ENCODE measurements at places on chromosomes 7 and 10. TPM values are rescaled to one million over a fixed set of nuclear protein-coding genes. Genes with fewer than 3 reads are reported as not detected.

DNA sequence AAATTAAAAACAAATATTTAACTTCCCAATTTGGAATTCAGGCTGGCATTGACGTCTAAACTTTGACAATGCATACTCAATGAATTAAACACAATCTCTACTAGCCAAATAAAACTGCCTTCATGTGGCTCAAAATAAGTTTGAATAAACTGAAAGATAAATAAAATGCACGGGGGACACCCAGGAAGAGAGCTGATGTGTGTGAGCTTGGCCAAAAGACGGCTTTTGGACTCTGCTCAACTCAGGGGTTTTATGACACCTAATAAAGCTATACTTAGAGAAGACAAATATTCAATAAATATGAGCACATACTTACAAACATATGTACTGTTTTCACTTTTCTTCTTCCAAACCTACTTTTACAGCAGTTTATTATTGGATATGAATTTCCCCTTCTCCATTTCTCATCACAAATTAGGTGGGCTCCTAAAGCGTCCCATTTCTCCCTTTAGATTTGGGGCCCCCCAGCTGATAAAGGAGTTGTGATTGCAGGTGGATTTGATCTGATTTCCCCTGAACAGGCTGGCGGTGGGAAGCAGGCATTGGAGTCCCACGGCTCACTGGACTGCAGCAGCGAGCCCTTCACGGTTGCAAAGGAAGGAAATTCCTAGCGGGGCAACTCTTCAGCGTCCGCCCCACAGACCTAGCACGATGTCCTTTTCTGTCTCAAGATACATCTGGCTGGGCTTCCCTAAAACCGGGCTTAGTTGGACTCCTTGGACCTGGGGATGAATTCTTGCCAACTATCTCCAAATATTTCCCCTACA, 79.6 kb downstream of the INSIG1 start:
- no peak for DNase-seq

ZNF488 gene
- not detected for total RNA-seq

DNA sequence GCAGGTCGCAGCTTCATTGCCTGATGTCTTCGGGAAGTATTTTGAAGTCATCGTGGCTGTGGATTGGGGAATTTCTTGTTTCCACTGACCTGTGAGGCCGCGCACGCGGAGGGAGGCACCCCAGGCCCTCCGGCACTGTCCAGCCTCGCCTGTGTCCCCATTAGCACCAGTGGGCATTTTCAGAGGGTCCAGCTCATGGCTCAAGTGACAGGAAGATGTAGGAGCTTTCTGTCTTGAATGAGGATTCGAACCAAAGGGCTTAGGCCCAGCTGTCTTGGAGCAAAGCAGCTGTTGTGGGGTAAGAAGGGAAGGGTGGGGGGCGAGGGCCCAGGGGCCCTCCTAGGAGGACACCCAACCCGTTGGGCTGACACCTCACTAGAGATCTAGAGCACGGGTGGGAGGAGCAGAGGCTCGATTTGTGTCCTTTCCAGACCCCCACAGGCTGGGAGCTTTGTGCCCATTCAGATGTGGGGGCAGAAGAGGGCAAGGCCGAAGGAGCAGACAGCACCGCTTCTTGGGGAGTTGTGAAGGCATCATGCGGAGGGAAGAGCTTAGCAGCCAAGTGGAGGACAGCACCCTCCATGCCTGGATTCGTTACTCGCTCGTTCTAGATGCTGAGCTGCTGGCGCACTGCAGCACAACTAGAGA, 914 bp downstream of the ZNF37A start:
- DNase-seq: no peak

LOXL4 gene
- total RNA-seq: 0.09 TPM

DNA sequence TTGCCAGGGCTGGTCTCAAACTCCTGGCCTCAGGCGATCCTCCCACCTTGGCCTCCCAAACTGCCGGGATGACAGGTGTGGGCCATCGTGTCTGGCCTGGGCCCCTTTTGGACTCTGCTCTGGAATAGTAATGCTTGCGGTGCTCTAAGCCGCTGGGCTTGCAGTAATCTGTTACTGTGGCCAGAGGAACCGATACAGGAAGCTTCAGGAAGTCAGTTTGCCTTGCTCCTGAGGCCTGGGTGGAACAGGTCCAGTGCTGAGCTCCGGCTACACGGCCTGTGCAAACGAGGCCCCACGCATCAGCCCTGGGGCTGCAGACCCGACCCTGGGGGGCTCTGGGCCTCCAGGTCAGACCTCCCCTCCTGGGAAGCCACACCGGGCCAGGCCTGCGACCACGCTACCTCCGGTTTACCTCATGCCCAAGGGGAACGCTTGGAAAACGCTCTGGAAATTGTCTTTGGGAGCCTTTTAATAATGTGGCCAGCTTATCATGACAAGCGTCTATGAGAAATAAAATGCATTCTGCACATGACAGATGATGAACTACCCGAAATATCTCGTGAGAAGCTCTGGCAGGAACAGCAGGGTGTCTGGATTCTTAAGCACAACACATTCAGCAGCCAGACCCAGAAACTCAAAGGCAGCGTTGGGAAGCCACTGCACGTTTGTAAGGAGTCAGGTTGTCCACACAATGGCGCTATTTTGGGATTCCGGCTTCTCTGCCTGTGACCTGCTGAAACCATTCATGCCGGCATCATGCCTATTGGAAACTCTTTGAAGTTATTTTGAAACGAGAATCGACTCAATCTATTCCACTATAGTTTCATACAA, 10.1 kb upstream of the ADAP1 start:
- no peak for DNase-seq

DNA sequence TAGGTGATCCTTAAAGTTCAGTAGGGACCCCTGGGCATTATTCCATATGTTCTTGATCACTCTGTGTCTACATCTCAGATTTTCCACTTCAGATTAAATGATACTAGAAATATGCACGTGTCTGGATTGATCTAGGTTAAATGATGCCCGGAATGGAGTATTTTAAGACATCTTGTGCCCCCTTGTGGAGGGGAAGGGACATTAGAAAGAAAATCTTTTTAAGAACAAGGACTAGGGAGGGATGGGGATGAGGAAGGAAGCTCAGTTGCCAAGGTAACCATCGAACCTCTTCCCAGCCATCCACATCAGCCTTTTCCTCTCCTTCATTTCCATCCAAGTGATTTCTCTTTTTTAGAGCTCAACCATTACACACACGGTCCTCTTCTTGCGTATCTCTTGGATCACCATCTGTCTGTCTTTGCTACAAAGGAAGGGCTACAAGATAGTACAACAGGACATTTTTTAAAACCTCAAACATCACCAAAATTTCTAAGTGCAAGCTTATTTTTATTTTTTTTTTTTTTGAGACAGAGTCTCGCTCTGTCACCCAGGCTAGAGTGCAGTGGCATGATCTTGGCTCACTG, 40.5 kb downstream of the PRSS2 start:
- peak; percentile 49 for DNase-seq

- no peak for DNase-seq
These were observed 382.4 kb downstream of the BBS9 start for GRCh38 chr7:33511778-33512177.

All from NCI-H460 (cell line).